Stimulated activated CD8-positive, alpha-beta memory T cell treated with anti-CD3 and anti-CD28 coated beads, Interleukin-4, amount 100 ng/mL, for 24 hours (primary cell): ENCODE measurements at places on chromosomes 3 and 15.

GRCh38 chr3:111047042-111047441 is 24.6 kb upstream of the NECTIN3 start:
- no peak for DNase-seq

DNA sequence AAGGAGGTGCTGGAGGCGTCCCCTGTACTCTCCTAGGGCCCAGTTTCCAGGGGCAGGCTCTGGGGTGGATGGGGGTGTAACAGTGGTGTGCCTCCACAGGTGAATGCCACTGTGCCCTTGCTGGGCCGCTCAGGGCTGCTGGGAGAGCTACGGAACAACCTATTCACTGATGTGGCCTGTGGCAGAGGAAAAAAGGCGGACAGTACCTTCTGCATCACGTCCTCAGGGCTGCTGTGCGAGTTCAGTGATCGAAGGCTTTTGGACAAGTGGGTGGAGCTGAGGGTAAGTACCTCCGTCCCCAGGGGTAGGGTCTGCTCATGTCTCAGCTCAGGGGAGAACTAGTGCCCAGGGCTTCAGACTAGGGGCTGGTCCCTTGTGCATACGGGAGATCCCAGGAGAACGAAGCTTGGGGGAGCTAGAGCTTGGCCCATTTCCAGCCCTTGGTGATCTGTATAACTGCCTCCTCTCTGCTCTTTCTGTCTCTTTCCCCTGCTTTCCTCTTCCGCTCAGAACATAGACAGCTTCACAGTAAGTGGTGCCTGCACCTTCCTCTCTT is 15.0 kb upstream of the JMJD7 start:
- DNase-seq: no peak

DNA sequence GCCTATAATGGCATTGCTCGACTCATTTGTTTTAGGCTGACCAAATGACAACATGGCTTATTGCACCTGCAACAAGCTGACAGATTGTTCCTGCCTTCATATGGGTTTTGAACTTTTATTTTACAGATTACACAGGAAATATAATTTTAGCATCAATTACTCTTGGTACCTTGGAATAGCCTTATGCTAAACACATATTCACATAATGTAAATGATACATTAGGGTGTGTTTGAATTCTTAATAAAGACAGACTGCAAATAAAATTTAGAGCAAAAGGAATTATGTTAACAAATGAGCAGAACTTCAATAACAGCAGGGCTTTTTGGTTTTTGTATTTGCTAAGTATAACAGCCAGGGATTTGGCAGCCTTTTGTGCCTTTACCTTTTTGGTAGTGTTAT is 51.9 kb upstream of the TMC3 start:
- no peak for DNase-seq

DNA sequence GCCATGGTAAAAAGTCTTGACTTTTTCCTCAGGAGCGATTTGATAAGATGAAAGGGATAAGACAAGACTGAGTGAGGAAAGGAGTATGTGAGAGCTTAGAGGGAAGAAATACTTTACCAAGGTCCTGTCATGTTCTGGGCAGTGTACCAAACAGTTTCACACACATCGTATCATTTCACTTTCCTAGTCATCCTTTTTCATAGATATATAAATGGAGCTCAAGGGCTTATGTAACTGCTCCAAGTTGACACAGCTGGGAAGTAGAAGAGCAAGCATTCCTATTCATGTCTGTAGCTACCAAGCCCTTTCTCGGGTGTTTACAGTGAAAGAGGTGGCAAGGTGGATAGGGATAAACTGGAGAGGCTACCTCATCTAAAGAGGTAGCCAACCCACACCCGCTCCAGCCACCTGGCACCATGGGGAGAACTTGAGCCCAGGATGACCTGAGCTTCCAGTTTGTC is 57.4 kb downstream of the MRPS25 start:
- no peak for DNase-seq

- no peak for DNase-seq
Measured at GRCh38 chr15:86162172-86162591, 82.5 kb downstream of the AGBL1 start.

- no peak for DNase-seq
Measured at GRCh38 chr15:78411061-78411460, 27.0 kb upstream of the IREB2 start.

DNA sequence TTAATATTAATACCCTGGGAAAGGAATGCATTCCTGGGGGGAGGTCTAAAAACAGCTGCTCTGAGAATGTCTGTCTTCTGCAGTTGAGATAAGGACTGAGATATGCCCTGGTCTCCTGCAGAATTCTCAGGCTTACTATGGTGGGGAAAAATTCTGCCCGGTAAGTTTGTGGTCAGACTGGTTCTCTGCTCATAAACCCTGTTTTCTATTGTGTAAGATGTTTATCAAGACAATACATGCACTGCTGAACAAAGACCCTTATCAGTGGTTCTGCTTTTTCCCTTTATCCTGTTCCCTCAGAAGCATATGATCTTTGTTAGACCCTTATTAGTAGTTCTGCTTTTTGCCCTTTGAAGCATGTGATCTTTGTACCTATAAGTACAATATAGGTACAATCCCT is 494.6 kb downstream of the CNTN6 start:
- DNase-seq: no peak

- DNase-seq: no peak
Measured at GRCh38 chr3:32862247-32862935, 44.6 kb downstream of the TRIM71 start.

DNA sequence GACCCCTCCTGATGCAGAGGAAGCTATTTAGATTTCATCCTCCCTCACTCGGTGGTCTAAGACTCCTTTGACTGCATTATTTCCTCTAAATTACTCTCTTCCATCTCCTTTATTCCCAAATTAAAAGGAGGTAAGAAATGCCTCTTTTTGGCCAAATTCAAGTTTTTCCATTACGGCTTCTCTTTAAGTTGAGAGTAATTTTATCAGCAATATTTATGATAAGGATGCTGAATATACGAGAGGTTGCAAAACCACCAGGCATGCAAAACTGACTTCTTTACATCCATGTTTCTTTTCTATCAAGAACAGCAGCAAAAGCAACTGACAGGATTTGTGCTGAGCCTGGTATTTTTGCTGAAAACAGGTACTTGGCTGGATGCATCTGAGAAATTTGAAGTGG is 262.0 kb upstream of the RARB start:
- DNase-seq: no peak

DNA sequence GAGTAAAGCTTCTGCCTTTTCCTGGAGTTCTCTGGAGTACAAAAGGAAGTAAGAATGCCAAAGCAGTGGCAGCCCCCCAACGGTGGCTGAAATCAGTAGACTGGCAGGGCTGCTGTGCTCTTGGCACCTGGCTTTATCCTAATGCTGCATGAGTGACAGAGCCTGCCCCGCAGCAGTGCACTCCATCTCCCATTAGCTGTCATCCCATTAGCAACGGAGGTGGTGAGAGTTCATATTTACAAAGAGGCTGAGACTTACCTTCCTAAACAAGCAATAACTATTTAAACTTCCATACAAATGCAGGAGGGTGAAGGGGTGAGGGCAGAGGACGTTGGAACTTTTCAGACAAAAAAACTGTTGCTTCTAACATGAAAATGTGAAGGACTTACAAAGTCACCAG is 51.9 kb downstream of the SERPINI1 start:
- DNase-seq: no peak

- no peak for DNase-seq
Measured at GRCh38 chr15:37100109-37100965, at the start of gene MEIS2. TSS of gene MEIS2 (minus strand) at chr15:37100549. CDS start at chr15:37099466, 1,083 bp downstream.

DNA sequence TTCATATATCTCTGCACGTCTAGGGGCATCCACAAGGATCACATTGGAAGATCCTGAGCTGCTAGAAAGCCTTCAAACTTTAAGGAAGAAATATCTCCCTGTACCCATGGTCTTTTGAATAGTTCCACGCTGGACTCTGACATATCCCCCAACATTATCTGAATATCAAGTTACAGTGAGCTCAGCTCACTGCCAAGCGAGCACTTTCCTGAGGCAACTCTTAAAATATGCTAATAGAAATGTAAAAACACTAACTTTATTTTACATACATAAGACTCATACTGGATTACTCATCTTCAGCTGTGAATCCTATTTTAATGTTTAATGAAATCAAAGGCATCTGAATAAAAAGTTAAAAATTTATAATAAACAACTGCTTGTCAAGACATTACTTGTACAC is 420.2 kb upstream of the CCDC54 start:
- no peak for DNase-seq

- no peak for DNase-seq
Measured at GRCh38 chr15:38074029-38074428, 139.6 kb downstream of the TMCO5A start.

- no peak for DNase-seq
Measured at GRCh38 chr15:101386006-101386405, 91.0 kb upstream of the SNRPA1 start.

- no peak for DNase-seq
Measured at GRCh38 chr3:135982922-135983581, 17.5 kb downstream of the PPP2R3A start.

DNA sequence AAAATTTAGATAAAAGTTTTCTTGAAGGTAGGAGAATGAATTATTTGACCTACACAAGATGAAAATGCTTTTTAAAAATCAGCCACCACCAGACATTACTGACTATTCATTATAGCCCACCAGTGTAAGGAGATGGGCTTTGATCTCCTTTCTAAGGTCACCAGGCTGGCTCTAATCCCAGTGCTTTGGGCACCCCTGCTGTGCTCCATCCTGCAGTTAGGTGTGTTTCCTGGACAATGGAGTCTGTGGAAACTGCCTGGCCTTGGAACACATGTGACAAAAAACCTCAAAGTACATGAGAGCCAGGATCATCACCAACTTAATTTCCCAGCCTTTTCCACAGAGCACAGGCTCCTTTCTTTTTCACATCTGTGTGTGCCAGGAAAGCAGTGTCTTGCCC is 260.9 kb downstream of the CHST2 start:
- DNase-seq: no peak

DNA sequence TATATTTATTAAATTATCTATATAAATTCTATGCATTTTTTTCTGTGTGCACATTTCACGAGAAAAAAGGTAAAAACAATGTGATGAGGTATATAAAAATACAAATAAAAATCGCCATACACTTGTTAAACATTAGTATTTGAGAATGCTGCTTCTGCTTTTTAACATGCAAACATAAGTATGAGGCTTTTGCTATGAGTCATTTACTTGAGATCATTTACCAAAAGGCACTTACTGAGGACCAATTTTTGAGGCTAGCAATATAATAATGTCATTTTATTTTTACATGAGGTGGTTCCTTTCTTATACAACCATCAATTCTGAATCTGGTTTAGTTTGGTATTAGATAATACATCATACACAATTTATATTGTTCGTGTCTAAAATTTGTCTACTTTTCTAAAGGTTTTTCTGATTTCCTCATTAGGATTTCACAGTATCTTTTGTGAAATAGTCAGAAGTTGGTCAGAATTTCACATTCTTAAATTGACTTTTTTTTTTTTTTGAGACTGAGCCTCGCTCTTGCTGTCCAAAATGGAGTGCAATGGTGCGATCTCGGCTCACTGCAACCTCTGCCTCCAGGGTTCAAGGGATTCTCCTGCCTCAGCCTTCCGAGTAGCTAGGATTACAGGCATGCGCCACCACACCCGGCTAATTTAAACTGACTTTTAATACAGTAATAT is 25.6 kb downstream of the DCUN1D1 start:
- DNase-seq: no peak

GRCh38 chr3:187987187-187987586 is 166.8 kb upstream of the LPP start:
- DNase-seq: no peak

- DNase-seq: no peak
Measured at GRCh38 chr3:63193647-63194046, 84.5 kb upstream of the SYNPR start.

DNA sequence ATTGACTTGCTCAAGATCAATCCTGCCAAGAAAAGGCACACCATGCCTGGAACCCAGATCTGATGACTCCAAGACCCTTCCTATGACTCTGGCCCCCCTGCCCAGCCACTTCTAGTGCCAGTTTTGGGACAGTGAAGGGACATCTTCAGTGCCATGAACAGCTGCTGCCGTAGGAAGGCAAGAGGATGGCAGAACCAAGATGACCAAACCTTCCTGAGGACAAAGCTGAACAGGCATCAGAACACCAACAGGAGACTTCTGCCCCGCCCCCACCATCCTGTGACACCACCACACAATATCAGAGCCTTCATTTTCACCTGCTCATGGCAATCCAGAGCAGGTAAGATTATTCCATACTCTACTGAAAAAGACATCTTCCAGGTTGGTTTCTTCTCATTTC is 33.0 kb downstream of the ZNF445 start:
- DNase-seq: no peak

GRCh38 chr3:64837986-64838735 is 150.4 kb upstream of the ADAMTS9 start:
- DNase-seq: no peak

GRCh38 chr3:53809764-53810400 is 36.3 kb downstream of the CHDH start:
- DNase-seq: no peak

DNA sequence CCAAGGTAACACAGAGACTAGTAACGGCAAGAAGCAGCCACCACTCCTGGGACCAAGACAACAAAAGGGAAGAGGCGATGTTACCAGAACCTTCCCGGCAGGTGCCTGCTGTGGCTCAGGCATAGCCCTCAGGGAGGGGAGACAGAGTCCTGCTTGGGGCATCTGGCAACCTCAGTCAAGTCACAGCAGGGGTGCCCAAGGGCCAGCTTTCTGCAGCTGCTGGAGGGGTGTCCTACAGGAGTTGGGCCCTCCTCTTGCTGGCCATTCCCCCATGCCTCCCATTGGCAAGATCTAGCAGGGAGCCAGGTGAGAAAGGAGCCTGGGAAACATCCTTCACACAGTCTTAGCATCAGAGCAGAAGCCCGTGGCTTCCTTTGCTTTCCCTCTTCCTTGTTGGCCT is 197.3 kb upstream of the IL12A start:
- DNase-seq: no peak

GRCh38 chr3:143249014-143249413 is 129.4 kb downstream of the CHST2 start:
- no peak for DNase-seq

DNA sequence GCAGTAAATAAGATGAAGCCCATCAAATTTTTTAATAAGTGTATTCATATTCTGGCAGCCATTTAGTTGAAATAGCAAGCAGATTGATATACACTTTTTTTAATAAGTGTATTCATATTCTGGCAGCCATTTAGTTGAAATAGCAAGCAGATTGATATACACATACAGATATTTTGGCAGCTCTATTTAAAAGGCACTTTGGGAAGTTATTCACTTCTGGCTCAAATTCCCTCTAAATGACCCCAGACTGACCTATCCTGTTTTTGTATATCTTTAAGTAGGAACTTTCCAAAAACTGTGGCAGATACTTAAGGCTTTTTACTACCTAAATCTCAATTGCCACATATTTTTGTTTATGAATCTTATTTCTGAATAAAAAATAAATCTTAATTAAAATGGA is 122.3 kb downstream of the PLD1 start:
- DNase-seq: no peak

- no peak for DNase-seq
Measured at GRCh38 chr15:36400936-36401585, 178.4 kb upstream of the CDIN1 start.

DNA sequence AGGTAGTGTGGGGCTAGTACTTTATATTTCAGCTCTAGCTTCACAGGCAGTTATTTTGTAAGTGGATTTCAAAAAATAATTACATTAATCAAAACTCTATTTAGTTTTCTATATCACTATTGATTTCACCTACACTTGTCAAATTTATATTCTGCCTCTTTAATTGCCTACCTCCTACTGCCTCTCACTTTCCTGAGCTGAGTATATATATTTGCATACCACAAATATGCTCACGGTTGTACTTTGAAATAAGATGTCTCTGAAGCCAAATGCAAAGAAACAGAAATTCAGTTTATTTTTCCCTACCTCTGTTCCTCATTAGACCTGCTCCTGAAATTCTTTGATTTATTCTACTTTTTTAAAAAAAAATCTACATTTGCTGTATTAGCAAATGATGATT is 309.3 kb upstream of the TGFBR2 start:
- no peak for DNase-seq
